ENCODE measurements at places on chromosomes 6 and 20. TPM values are rescaled to one million over a fixed set of nuclear protein-coding genes. Genes with fewer than 3 reads are reported as not detected.
A peak's percentile ranks its signal among the peaks of the same experiment; 100 is the strongest.

GMPR gene
- 4.7 TPM for total RNA-seq

GPR6 gene
- total RNA-seq = not detected

DNA sequence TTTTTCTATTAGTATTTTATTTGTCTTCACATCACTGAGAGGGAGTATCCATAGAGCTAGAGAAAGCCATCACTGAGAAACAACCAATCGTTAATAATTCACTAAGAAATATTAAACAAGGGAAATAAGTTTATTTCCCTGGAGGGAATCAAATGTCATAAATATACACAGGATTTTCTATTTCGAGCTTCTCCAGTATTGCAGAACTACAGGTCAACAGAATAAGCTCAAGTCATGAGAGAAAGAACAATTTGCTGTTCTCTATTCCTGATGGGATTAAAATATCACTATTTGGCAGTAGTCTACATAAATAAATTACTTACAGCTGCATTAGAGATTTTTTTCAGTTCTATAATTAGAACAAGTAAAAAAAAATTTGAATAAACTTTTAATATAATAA lies 2.2 kb upstream of the FAM162B start:
- no peak for DNase-seq

DNA sequence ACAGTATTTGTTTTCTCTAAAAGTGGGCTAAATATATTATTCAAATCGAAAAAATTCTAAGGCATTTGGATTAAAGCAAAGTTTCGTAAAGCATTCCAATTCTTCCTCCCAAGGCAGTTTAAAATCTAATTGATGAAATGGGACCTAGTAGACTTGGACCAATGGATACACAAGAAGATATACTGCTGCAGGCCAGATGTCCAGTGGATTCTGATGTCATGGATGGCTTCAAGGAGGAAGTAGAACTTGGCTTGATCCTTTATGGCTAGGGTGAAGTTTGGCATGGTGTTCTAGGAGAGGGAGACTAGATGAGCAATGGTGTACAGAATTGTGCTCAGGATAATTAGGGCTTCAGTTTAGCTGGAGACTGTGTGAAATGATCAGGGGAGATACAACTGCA lies 559.5 kb upstream of the MMS22L start:
- DNase-seq = no peak

GRCh38 chr20:2314759-2315439 lies 19.1 kb downstream of the TGM3 start:
- DNase-seq = no peak

SLC17A4 gene
- total RNA-seq = 27.7 TPM

DNA sequence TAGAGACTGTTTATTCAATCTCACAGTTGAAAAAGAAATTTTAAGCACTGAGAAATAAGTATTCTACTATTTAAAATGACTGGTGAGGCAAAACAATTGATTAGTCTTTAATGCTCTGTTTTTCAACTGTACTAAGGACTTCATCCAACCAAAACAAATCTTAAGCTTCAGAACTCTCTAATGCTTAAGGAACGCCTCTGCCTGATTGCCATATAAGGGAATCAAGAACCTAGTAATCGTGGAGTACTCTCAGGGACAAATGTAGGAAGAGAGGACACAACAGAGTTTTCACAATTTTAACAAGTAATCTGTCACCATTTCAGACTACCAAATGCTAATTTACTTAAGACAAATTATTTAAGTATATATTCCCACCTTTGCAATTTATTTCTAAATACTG lies 16.1 kb downstream of the FBXO30 start:
- no peak for DNase-seq

UNC93A gene
- 2.5 TPM for total RNA-seq

- no peak for DNase-seq
Observed at GRCh38 chr6:117298941-117299340, 33.6 kb downstream of the VGLL2 start.

SLC52A3 gene
- total RNA-seq = 15.6 TPM

GRCh38 chr6:158596861-158597260 lies 37.0 kb downstream of the TMEM181 start:
- DNase-seq = no peak

PDYN gene
- total RNA-seq = not detected

ABT1 gene
- 15.9 TPM for total RNA-seq

DNA sequence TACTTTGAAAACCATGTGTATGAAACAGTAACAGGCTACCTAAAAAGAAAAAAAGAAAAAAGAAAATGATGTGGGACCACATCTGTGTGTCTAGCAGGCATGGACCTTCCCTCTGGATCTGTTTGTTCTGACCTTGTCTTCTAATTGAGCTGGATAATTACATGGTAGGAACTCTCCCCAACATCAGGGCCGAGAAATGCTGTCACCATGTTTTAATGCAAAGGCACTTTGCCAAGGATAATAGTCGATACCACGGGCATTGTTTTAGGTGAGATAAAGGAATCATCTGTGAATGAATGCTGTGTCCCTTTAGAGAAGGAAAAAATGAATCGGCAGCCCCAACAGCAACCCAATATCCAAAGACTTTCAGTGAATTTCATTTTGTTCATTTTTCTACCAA lies 149.1 kb downstream of the ZDHHC14 start:
- DNase-seq = no peak

DNA sequence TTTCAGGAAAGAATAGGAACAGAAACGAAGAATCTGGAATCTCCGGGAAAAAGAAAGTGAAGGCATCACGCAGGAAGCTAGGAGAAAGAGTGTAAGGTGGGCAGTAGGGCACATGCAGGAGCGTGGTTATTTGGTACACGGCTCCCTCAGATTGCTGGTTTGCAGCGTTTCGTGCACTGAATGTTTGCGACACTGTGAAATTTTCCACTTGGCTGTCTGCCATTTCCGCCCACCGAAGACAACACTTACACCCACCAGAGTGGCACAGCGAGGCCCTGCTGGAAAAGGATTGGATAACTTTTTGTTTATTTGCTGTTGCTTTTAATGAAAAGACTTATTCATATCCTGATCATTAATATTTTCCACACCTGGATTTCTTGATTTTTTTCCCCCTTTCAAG lies 248.3 kb downstream of the GMPR start:
- no peak for DNase-seq

GRCh38 chr6:25556516-25556915 lies 95.5 kb upstream of the SCGN start:
- DNase-seq = peak; percentile 87

DNA sequence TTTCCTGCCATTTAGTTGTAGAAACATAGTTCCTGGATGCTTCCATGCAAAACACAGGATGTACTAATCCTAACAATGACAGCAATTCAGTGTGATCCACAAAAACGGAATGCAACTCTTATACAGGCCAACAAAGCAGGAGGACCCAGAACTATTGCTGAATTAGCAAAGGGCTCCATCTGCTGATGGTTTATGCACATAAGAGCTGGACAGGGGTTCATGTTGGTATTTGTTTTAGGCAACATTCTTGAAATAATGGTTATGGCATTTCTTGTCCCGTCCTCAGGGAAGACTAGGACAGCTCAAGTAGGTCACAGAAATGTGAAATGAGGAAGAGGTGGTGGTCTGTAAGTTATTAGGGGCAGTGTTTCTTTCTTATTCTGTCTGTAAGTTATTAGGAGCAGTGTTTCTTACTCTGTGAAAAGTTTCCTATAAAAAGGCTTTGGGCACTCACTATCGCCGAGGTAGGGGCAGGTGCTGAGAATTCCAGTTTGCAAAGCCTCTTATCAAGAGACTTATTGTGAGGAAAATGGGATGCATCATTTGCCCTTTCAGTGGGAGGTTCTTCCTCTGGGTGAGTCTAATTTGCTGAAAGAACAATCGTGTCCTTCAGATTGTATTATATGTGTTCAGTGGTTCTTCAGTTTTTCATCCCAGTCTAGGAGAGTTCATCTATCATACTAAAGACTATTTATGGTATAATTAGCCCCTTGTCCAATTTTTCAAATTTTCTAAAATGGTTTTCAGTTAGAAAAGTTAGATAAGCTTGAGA lies 171.1 kb downstream of the MCHR2 start:
- peak; percentile 55 for DNase-seq

- DNase-seq = no peak
Observed at GRCh38 chr6:111573892-111574797, 31.5 kb downstream of the TRAF3IP2 start.

DNA sequence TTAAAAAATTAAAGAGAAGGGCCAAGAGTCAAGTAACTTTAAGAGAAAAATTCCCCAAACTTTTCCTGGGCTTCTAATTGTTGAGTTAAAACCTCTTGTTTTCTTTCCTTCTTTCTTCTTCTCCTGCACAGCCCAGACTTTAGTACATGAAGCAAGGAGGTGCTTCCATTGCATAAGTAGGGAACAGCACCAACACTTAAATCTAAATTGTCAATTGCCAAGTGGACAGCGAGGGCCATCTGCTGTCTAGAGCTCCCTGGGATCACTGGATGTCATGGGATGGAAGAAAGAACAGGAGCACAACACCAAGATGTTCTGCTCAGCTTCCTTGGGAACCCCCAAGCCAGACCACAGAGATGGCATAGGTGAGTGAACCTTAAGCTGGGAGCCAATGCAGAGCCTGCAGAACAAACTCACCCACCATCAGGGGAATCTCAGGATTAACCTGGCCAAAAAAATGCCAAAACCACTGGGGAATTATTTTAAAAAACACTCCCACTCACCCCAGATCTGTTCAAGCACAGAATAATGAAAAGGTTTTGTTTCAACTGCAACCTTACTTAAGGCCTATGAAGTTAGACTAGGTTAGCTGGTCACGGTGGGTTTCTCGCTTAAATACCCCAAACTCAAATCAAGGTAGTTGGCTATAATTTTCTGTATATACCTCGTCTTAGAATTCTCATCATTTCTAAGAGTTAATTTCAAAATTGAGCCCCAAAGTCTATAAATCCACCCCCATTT lies 67.8 kb downstream of the TNFRSF21 start:
- DNase-seq = no peak

GRCh38 chr6:102549221-102549874 lies 1155.8 kb downstream of the GRIK2 start:
- no peak for DNase-seq

- DNase-seq = no peak
Observed at GRCh38 chr6:90135667-90136066, 161.0 kb downstream of the BACH2 start.

DNA sequence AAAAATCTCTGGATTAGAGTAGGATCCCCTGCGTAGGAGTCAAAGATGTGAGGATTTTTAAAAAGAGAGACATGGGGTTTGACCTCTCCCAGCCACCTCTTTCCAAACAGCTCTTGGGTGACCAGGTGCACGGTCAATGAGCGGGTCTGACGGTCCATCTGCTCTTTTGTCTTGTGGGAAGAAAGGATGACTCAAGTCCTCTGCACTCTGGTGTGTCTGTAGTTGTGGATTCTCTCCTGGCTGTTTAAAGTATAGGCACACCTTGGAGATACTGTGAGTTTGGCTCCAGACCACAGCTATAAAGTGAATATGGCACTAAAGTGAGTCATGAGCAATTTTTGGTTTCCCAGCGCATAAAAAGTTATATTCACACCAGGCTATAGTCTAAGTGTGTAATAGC lies 209.8 kb downstream of the BMP7 start:
- DNase-seq = no peak

- peak; percentile 63 for DNase-seq
Observed at GRCh38 chr6:44058617-44059358, 68.5 kb downstream of the MRPL14 start.

- DNase-seq = peak; percentile 11
Observed at GRCh38 chr6:169966312-169967181, 215.1 kb downstream of the ERMARD start.

PNPLA1 gene
- 0.35 TPM for total RNA-seq

DNA sequence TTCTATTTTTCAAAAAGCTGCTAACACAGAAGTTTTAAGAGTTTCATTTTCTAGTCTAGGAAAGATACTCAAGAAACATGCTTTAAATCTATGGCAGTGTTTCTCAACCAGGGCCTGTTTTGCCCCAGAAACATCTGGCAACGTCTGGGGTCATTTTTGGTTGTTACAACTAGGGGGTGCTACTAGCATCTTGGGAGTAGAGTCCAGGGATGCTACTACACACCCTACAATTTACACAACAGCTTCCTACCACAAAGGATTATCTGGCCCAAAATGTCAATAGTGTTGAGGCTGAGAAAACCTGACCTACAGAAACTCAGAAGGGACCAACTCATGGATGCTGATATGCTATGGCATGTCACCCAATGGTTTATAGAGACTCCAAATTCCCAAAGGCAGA lies 24.4 kb downstream of the SERAC1 start:
- DNase-seq = no peak

PAK5 gene
- 0.07 TPM for total RNA-seq

GRCh38 chr6:157236040-157236725 lies 87.1 kb downstream of the TMEM242 start:
- DNase-seq = no peak

DNA sequence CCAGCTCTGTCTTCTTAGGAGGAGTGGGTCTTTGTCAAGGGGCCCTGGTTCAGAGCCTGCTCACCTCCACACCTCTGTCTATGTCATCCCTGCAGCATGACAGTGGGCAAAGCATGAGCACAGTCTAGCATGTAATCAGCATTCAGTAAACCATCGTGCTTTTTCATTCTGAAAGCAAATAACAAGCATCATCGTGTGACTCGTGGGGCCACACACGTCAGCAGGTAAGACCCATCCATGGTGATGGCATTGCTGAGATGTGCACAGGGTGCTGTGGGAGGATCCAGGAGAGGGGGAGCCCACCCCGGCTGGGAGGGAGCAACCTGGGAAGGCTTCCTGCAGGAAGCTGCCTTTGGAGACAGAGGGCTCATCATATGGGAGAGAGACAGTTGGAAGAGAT lies 106.7 kb downstream of the TMEM242 start:
- no peak for DNase-seq

PHF10 gene
- 37.5 TPM for total RNA-seq

DNA sequence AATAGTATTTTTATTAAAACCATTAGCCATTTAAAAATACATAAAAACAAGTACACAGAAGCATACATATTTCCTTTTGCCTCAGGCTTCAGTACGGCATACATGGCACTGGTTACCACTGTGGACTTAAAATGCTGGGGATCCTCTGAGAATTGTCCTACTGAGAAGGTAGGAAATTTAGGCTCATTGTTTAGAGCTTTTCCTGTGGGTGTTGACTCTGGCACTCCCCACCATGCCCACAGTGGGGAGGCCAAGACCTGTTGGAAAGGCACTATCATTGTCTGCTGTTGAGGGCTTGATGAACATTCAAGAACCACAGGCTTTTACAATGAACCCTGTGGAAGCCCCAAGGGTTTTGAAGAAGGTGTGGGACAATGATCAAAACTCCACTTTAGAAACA lies 473.4 kb downstream of the BTBD3 start:
- no peak for DNase-seq

DNA sequence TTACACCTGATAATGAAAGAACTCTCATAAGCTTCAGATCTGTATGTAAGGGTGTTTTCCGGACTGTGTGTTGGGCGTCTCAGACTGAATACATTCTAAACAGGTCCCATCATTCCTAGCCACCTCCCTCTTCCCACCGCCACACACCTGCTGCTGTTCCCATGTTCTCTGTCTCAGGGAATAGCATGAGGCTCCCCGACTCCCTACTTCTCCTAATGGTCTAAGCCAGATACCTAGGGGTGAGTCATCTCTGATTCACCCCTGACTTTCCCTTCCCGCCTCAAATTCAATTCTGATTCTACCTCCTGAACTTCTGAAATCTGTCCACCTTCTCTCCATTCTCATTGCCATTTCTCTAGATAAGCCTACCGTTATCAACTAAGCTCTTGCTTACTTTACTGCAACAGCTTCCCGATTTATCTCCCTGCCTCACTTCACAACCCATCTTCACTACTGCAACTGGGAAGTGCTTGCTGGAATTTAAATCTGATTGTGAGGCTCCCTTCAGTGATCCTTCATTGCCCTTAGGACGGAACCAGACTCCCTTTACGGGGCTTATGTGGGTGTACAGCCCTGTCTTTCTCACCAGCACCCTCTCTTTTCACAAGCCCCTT lies 1.6 kb downstream of the TMEM14A start:
- DNase-seq = no peak

BTN1A1 gene
- not detected for total RNA-seq

Data from colonic mucosa (tissue), 4 donors.